ENCODE measurements at places on chromosomes 4 and X. TPM values are rescaled to one million over a fixed set of nuclear protein-coding genes. Genes with fewer than 3 reads are reported as not detected.

GRCh38 chr4:81688085-81688484, 216.4 kb upstream of the RASGEF1B start:
- H3K4me1 ChIP-seq: no peaks in the 10 kb centered on the region
- H3K27me3 ChIP-seq: no peaks in the 10 kb centered on the region
- H3K27ac ChIP-seq: no peak overlapping the region
- DNase-seq: peak; percentile 44
- no peak overlapping the region for H3K4me3 ChIP-seq
- no peaks in the 10 kb centered on the region for H3K36me3 ChIP-seq

DNA sequence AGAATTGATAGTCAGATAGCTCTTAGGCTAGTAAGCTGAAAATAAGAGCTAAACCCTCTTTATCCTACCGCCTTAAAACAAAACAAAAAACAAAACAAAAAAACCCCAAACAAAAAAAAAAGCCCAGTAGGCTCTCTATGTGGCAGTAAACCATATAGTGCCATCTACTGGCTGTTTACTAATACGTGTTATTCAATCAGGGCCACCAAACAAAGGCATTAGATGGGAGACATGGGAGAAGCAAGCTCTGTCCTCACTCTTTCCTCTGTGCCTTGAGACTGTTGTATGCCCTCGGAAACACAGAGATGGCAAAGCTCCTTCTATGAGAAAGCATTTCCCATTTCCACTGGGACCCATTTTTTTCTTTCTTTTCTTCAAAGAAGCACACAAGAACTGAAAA, 148.8 kb upstream of the MID1 start:
- DNase-seq: no peak
- no peaks in the 10 kb centered on the region for H3K27me3 ChIP-seq
- no peak overlapping the region for H3K4me3 ChIP-seq
- no peaks in the 10 kb centered on the region for H3K4me1 ChIP-seq
- no peaks in the 10 kb centered on the region for H3K36me3 ChIP-seq

GRCh38 chrX:18931972-18932371, 51.9 kb downstream of the PHKA2 start:
- H3K4me3 ChIP-seq: no peak overlapping the region
- H3K36me3 ChIP-seq: peaks cover 9% of the 10 kb centered on the region
- H3K27ac ChIP-seq: no peak overlapping the region
- H3K4me1 ChIP-seq: no peaks in the 10 kb centered on the region
- no peak for DNase-seq
- no peaks in the 10 kb centered on the region for H3K27me3 ChIP-seq

GRCh38 chr4:98068495-98068894, 74.8 kb downstream of the STPG2 start:
- no peaks in the 10 kb centered on the region for H3K4me1 ChIP-seq
- no peak overlapping the region for H3K4me3 ChIP-seq
- no peaks in the 10 kb centered on the region for H3K27me3 ChIP-seq
- DNase-seq: no peak

GRCh38 chrX:72430405-72430968, 124.8 kb upstream of the CITED1 start:
- no peak for DNase-seq
- no peaks in the 10 kb centered on the region for H3K27me3 ChIP-seq
- H3K36me3 ChIP-seq: no peaks in the 10 kb centered on the region
- H3K27ac ChIP-seq: no peak overlapping the region
- no peaks in the 10 kb centered on the region for H3K4me1 ChIP-seq
- H3K4me3 ChIP-seq: no peak overlapping the region

DNA sequence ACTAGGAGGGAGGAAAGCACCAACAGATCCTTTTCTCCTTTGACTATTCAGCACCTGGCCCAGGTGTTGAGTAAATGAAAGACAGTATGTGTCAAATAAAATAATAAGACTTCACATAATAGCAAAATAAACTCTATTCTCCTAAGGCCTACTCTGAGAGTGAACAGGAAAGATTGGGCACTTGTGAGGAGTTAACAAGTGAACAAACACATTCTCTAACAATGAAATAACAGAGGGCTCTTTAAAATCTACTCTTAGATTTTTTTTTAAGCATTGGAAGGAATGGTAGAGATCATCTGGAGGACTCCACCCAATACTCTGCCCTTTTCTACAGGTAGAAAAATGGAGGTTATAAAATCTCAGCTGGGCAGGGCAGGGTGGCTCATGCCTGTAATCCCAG, 39.1 kb upstream of the NOCT start:
- no peak for DNase-seq
- H3K4me3 ChIP-seq: no peak overlapping the region
- peaks cover 3% of the 10 kb centered on the region for H3K4me1 ChIP-seq
- H3K36me3 ChIP-seq: no peaks in the 10 kb centered on the region
- no peaks in the 10 kb centered on the region for H3K27me3 ChIP-seq

DNA sequence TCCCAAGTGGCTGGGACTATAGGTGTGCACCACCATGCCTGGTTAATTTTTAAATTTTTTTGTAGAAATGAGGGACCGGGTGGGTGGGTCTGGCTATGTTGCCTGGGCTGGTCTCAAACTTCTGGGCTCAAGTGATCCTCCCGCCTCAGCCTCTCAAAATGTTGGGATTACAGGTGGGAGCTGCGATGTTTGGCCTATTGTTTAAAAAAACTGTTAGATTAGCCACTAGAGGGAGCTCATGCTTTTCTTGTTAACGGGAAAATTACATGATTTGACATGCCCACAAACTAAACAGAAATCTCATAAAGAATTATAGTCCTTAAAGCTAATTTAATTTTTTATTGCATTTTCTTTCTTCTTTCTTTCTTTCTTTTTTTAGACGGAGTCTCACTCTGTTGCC, 5.0 kb upstream of the SDAD1 start:
- no peaks in the 10 kb centered on the region for H3K27me3 ChIP-seq
- H3K36me3 ChIP-seq: no peaks in the 10 kb centered on the region
- peaks cover 6% of the 10 kb centered on the region for H3K4me1 ChIP-seq
- no peak overlapping the region for H3K27ac ChIP-seq
- peak; percentile 74 for DNase-seq

The SPANXN1 gene
- total RNA-seq: not detected

DNA sequence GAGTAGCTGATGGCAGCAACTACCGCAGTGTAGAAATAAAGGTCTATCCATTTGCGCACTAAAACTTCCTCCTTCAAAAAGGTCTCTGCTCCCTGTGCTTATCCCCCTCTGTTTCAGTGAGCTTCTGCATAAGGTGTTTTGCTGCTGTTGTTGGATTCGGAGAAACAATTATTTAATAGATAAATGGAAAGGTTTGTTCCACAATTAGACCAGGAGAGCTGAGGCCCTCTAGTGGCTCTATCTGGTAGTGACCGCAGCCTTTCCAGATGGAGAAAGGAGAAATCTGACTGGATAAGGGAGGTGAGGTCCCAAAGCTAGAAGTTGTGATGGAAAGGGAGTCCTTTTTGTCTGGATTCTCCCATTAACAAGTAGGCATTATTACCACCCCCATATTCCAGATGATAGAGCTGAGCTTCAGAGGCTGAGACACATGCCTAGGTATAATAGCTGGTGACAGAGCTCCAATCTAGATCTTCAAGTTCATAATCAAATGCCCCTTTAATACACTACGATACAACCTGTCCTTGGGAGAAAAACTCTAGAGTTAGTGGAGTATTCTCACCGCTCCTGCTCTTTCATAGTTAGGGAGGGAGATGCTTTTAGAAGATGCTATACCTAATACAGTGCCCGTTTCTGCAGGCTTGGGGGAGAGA, 5.1 kb upstream of the GABRQ start:
- H3K4me3 ChIP-seq: no peak overlapping the region
- no peaks in the 10 kb centered on the region for H3K27me3 ChIP-seq
- DNase-seq: no peak
- H3K36me3 ChIP-seq: no peaks in the 10 kb centered on the region

The SSX2B gene
- total RNA-seq: not detected

The MCF2 gene
- 2.7 TPM for total RNA-seq

- no peak overlapping the region for H3K4me3 ChIP-seq
- no peaks in the 10 kb centered on the region for H3K27me3 ChIP-seq
- DNase-seq: no peak
- no peak overlapping the region for H3K27ac ChIP-seq
- no peaks in the 10 kb centered on the region for H3K36me3 ChIP-seq
These were observed 83.2 kb upstream of the IL1RAPL2 start for GRCh38 chrX:104482757-104483156.

DNA sequence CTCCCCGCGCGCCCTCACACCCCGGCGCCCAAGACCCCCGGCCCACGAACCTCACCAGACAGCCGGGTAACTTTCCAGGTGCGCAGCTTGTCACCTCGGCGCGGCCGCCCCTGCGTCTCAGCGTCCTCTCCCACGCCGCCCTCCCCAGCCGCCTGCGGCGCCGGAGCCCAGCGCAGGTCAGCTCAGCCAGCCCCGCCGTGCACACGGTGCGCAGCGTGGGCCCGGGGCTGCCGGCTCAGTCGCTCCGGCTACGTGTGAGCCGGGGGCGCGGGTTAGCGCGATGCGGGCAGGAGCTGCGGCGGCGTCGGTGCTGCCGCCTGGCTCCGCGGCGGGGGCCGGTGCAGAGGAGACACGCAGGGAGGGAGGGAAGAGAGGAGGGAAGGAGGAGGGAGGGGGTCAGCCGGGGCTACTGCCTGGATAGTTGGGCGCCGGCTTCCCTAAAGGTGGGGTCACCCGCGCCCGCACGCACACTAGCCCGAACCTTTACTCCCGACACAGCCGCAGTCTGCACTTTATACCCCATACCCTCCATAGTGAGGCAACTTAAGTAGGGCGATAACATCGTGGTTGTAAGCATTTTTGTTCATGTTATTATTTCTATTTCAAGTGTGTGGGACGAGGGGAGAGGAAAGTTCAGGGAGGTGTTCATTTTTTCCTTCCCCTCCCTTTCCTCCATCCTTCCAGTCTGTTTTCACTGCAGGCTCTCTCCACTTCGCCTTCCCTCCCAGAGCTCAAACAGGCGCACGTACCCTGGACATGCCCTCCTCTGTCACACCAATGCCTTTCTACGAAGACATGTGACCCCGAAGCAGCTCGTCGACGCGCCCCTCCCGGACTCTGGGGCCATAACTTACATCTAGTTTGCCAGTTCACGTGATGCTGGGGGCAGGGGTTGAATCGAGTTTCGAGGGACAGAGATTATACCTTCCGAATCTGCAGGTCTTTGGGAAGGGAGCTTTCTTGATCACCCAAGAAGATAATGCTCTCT, at the start of gene PRKG2:
Gene PRKG2, minus strand, starts transcription at position 342 of the 988 bp plus-strand sequence. CDS start 10,175 bp downstream, outside the sequence.
- no peaks in the 10 kb centered on the region for H3K4me1 ChIP-seq
- H3K27ac ChIP-seq: no peak within 1 kb of the TSS
- DNase-seq: peak; percentile 1
- H3K27me3 ChIP-seq: peaks cover 14% of the 10 kb centered on the region
- H3K36me3 ChIP-seq: no peaks in the 10 kb centered on the region

The ART3 gene
- not detected for total RNA-seq

The GPR143 gene
- total RNA-seq: not detected

DNA sequence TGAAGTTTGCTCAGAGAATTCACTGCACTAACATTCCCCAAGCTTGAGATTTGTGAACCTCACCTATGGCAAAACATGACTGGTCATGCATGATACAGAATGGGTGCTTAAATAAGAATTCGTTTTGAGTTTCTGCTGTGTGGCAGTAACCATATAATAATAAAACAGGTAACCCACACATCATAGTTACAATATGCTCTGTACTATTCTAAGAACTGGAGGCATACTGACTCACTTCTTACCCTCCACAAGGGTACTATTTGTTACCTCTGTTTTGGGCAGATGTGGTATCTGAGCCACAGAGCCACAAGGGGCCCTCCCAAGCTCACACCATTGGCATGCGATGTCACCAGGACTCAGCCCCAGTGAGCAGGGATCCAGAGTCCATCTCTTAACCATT, 17.6 kb downstream of the SLC2A9 start:
- no peak for DNase-seq
- no peak overlapping the region for H3K27ac ChIP-seq
- no peaks in the 10 kb centered on the region for H3K36me3 ChIP-seq
- no peaks in the 10 kb centered on the region for H3K27me3 ChIP-seq
- peaks cover 26% of the 10 kb centered on the region for H3K4me1 ChIP-seq

DNA sequence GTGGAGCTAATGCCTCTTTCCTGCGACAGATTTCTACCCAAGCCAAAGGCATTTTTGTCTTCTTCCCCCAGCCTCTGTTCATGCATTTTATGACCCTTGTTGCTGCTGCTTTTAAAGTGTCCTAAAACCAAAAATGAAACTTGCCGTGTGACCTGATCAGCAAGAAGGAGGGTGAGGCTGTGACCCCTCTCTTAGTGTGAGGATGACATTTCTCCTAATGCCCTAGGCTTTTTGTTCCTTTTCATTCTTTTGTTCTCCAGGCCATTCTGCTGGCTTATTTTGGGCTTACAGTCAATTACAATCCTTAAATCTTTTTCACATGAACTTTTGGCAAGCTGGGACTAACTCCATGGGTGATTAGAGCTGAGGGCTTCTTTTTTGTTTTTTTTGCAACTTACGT, 34.4 kb downstream of the PTTG2 start:
- H3K4me3 ChIP-seq: no peak overlapping the region
- H3K27ac ChIP-seq: no peak overlapping the region
- no peak for DNase-seq
- no peaks in the 10 kb centered on the region for H3K36me3 ChIP-seq
- peaks cover 22% of the 10 kb centered on the region for H3K4me1 ChIP-seq

- H3K27ac ChIP-seq: no peak overlapping the region
- H3K36me3 ChIP-seq: no peaks in the 10 kb centered on the region
- H3K4me3 ChIP-seq: no peak overlapping the region
- DNase-seq: no peak
- peaks cover 12% of the 10 kb centered on the region for H3K4me1 ChIP-seq
- H3K27me3 ChIP-seq: no peaks in the 10 kb centered on the region
These were observed 72.6 kb downstream of the GPR82 start for GRCh38 chrX:41796577-41796976.

DNA sequence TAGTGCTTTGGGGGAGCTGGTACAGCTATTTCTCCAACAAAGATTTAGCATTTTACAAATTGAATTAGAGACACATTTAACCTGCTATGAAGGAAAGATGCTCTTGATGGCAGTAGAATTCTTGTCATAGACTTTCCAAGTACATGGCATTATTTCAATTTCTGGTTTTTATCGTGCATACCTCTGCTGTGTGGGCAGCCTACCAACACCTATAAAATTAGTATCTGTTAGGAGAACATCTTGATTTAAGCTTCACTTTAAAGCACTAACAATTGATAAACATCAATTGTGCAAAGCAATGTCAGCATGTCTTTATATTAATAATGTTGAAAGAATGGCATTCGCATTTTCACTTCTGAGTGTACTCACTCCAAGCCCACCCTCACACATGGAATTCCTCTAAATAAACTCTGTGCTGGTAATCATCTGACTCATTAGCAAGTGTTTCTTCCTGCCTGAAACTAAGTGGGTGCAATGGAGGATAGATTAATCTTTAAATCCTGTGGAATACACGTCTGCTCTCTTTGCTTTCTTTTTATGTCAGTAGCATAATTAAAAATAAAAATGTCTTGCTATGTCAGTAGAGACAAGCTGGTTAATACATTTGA, 279.8 kb upstream of the MAGEB18 start:
- H3K27me3 ChIP-seq: no peaks in the 10 kb centered on the region
- no peaks in the 10 kb centered on the region for H3K36me3 ChIP-seq
- no peak for DNase-seq
- no peak overlapping the region for H3K27ac ChIP-seq
- H3K4me1 ChIP-seq: no peaks in the 10 kb centered on the region
- no peak overlapping the region for H3K4me3 ChIP-seq

The NRK gene
- not detected for total RNA-seq

GRCh38 chr4:151475035-151475714, 66.2 kb downstream of the FHIP1A start:
- H3K36me3 ChIP-seq: no peaks in the 10 kb centered on the region
- H3K4me1 ChIP-seq: no peaks in the 10 kb centered on the region
- no peak overlapping the region for H3K27ac ChIP-seq
- H3K27me3 ChIP-seq: no peaks in the 10 kb centered on the region
- no peak overlapping the region for H3K4me3 ChIP-seq
- DNase-seq: no peak

GRCh38 chrX:153456704-153457103, 10.8 kb upstream of the TREX2 start:
- no peaks in the 10 kb centered on the region for H3K27me3 ChIP-seq
- peaks cover 6% of the 10 kb centered on the region for H3K36me3 ChIP-seq
- no peaks in the 10 kb centered on the region for H3K4me1 ChIP-seq
- no peak for DNase-seq
- no peak overlapping the region for H3K4me3 ChIP-seq

The NSG1 gene
- not detected for total RNA-seq
